ENCODE measurements at places on chromosomes 7 and 10. TPM values are rescaled to one million over a fixed set of nuclear protein-coding genes. Genes with fewer than 3 reads are reported as not detected.

DNA sequence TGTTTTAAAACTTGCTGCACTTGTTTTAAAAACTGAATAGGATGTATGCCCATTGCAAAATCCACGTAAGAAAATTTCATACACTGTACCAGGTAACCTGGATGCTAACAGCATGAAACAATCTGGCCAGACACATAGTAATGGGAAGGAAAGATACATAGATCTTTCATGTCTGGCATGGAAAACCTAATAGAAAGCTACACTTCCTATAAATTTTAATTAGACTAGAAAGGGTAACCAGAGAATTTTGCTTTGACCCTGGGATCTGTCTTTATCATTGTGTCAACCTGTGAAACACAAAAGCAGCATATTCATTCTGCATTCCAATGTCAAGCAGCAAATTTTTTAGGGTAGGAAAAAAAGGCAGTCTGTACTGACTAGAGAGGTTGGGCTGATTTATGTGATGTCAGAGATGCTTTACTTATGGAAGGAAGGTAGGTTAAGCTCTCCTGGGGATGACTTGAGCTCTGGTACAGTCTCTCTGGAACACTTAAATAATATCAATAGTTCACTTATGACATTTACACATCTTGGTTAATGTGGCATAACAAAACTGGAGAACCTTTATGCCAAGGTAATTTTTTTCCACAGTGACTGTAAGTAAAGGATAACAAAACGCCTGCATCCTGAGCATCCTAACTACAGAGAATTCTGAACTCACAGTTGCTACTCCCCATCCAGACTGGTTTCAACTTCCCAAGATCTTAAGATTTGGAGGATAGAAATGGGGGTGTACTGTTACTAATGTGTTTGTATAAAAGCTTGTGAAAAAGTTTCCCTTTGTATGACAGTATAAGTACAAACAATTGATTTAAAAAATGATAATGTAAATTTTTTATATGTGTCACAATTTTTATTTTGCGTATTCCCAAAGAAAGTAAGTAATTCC, 44.7 kb downstream of the DOCK4 start:
- no peak for DNase-seq

DNA sequence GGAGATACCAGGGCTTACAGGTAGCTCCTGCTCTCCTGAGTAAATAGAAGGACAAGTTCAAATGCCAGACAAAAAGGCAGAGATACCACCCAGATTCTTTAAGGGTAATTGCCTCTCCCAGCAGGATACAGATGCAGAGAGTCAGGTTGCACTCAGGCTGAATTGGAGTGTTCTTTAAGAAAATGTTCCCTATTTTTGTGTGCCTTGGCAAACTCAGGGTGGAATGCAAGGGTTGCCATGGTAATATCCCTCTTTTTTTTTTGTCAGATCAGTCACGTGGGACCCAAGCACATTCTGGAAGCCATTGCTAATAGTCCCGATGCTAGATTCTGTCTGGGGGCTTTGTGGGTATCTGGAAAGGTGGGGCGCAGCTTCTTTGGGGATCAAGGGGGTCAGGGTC, 628.0 kb downstream of the CALN1 start:
- no peak for DNase-seq

Gene OR9A2
- not detected for total RNA-seq

Gene ZNF804B
- total RNA-seq = not detected

Gene HOXA6
- total RNA-seq = 3.8 TPM

Data from omental fat pad (tissue), 4 donors.